ENCODE measurements at places on chromosomes 1 and 21.

DNA sequence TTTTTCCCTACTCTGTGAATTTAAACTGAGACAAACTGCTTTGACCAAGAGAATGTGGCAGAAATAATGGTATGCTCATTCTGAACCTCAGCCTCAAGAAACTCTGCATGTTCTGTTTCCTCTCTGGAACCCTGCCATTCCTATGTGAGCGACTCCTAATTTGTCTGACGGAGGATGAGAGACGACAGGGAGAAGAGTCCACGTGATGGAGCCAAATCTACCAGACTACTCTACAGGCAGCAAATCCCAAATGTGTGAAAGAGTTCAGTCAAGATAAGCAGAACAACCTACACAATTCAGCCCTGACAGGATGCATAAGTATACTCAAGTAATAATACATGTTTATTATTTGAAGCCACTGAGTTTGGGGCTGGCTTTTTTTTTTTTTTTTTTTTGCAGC, 153.5 kb downstream of the DPYD start:
- DNase-seq: no peak

- no peak for DNase-seq
Observed at GRCh38 chr21:44593598-44594405, 1.5 kb upstream of the KRTAP10-6 start.

- DNase-seq: no peak
Observed at GRCh38 chr1:58576325-58576726, 726 bp downstream of the TACSTD2 start.

GRCh38 chr1:59552007-59552406, 255.1 kb downstream of the FGGY start:
- no peak for DNase-seq
